ENCODE measurements at places on chromosomes 7 and 10.

GRCh38 chr10:70561070-70561469 is 41.5 kb downstream of the PRF1 start:
- peak; percentile 78 for DNase-seq

- no peak for DNase-seq
Observed at GRCh38 chr7:136138991-136139390, 161.8 kb upstream of the MTPN start.

GRCh38 chr7:143259765-143260164 is 3.5 kb upstream of the GSTK1 start:
- no peak for DNase-seq

- DNase-seq = no peak
Observed at GRCh38 chr10:121232494-121232893, 365.8 kb downstream of the FGFR2 start.

- no peak for DNase-seq
Observed at GRCh38 chr7:151451626-151452571, 12.0 kb upstream of the CRYGN start.

GRCh38 chr7:47266799-47267198 is 315.1 kb downstream of the TNS3 start:
- no peak for DNase-seq

- DNase-seq = peak; percentile 57
Observed at GRCh38 chr10:60942788-60943315, 1.1 kb downstream of the RHOBTB1 start.

DNA sequence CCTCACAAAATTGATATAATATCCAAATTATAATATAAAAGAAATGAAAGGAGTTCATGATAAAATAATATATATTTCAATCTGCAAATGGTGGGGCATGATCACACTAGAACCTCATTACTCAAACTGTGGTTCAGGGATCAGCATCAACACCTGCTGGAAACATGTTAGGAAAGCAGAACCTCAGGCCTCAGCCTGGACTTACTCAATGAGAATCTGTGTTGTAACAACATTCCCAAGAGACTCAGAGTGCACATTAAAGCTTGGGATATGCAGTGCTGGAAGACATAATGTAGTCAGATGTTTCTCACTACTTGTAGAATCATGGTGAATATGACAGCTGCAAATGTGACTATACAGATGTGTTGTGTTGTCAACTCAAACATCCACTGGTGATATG is 81.7 kb upstream of the ITPRID1 start:
- no peak for DNase-seq

DNA sequence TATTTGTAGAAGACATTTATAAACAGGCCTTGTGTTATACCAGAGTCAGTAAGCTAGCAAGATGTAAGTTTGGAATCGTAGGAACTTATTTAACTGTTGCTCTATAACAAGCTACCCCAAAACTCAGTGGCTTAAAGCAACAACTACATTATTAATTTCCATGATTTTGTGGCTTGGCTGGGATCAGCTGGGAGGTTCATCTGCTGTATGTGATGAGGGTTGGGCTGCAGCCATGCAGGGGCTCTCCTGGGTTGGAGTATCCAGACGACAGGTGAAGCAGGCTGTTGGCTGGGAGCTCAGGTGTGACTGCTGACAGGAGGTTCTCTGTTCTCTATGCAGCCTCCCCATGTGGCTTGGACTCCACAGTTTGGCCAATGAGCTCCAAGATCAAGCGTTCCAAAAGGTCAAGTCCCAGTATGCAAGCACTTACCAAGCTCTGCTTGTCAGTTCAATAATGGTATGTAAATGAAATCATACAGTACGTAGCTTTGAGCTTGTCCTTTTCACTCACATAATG is 52.4 kb downstream of the GPR26 start:
- DNase-seq = no peak

GRCh38 chr7:84821671-84822534 is 365.0 kb downstream of the SEMA3D start:
- no peak for DNase-seq

DNA sequence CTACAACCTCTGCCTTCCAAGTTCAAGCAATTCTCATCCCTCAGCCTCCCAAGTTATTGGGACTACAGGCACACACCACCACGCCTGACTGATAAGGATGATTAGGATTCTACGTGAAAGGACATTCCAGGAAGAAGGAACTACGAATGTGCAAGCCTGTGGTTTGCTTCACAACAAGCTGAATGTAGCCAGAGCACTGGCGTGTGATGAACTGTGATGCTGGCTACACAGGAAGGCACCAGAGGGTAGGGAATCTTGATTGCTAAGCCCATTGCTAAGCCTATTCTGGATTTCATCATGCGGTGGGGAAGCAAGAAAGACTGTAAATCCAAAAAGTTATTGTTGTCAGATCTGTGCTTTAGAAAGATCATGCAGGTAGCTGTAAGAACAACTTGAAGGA is 72.3 kb upstream of the SRRM3 start:
- DNase-seq = peak; percentile 3

GRCh38 chr10:36017137-36017536 is 375.0 kb upstream of the FZD8 start:
- DNase-seq = no peak

GRCh38 chr10:816958-817357 is 114.5 kb downstream of the LARP4B start:
- DNase-seq = no peak

- peak; percentile 74 for DNase-seq
Observed at GRCh38 chr10:103667356-103667755, 173.9 kb downstream of the NEURL1 start.

- DNase-seq = no peak
Observed at GRCh38 chr10:67622984-67623383, 73.0 kb downstream of the CTNNA3 start.

DNA sequence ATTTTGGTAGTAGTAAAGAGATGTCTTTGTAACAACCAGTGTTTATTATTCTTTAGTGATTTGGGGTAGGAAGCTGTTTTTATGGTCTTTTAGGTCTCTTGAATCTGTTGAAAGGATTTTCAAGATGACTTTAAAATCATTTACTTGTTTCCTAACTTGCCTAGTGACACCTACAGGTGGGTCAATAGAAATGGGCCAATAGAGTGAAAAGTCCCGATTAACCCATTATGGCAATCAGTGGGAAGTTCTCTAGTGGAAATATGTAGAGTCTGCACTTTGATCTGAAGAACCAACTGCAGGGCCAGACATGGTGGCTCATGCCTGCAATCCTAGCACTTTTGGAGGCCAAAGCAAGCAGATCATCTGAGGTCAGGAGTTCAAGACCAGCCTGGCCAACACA is 374.7 kb upstream of the BMPER start:
- DNase-seq = no peak

DNA sequence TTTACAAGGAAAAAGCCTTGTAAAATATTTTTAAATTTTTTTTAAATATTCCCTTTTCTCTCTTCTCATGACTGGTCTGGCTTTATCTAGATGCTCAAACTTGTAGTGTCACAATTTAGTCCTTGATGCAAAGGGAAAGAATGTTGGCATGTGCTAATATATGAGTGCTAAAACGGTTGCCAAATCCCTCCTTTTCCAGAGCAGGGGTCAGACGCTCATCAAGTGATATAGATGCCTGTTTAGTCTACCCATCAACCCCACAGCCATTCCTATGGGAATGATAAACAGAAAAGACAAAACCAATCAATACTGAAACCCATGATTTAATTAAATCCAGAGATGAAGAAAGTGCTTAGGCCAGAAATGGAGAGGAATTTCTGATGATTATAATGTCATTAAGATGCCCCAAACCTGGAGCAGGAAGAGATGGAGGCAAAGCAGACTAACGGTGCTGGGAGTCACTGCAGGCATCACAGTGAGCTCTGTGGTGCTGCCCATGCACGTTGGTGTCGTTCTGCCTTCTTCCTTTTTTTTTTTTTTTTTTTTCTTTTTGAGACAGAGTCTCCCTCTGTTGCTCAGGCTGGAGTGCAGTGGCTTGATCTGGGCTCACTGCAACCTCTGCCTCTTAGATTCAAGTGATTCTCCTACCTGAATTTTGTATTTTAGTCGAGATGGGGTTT is 210.1 kb upstream of the STK17A start:
- DNase-seq = no peak

GRCh38 chr10:1492641-1493040 is 244.7 kb downstream of the ADARB2 start:
- DNase-seq = no peak

GRCh38 chr10:35379226-35380137 is 43.2 kb downstream of the CCNY start:
- no peak for DNase-seq

DNA sequence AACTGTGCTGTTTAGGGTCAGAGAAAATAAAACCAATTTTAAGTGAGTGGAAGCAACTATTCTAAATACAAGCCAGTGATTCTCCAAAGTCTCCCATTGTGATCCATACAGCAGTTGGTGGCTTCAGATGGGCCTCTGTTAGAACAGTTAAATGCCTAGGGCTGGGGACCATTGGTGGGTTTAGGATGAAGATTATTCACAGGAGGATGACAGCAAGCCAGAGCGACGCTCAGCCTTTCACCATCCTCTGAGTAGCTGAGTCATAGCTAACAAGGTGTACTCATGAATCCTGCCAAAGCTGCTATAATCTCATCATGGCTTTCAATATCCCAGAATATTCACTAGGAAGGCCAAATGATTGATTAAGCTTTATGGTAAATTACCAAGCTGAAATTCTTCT is 39.6 kb downstream of the STARD3NL start:
- DNase-seq = no peak

- no peak for DNase-seq
Observed at GRCh38 chr10:125479059-125479458, 203.9 kb downstream of the TEX36 start.

GRCh38 chr10:130425881-130426435 is 289.8 kb downstream of the GLRX3 start:
- no peak for DNase-seq

- DNase-seq = no peak
Observed at GRCh38 chr7:45048748-45049147, 40.0 kb downstream of the NACAD start.

DNA sequence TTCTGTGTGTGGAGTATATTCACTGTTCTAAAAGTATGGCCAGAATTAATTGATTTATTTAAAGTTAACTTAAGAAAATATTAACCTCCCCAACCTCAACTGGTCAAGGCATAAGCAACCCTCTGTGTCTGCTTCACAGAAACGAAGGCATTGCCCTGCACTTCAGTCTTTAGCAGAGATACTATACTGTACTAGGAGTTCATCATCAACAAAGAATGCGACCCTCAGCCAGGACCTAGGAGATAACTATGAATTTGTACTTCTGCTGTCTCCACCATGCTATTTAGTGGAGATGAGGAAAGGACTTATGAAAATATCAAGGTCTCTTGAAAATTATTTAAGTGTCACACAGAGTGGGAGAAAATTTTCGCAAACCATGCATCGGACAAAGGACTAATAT is 35.7 kb upstream of the SEMA3D start:
- no peak for DNase-seq

GRCh38 chr10:112353046-112353445 is 20.9 kb upstream of the ACSL5 start:
- DNase-seq = no peak

DNA sequence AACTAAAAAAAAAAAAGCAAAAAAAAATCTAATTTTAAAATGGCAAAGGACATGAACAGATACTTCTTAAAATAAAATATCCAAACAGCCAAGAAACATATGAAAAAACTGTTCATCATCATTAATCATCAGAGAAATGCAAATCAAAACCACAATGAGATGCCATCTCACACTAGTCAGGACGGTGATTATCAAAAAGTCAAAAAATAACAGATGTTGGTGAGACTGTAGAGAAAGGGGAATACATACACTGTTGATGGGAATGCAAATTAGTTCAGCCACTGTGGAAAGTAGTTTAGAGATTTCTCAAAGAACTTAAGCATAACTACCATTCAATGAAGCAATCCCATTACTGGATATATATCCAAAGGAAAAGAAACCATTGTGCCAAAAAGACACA is 30.2 kb downstream of the COBL start:
- no peak for DNase-seq

GRCh38 chr7:110633313-110633712 is 457.6 kb upstream of the LRRN3 start:
- no peak for DNase-seq

- DNase-seq = no peak
Observed at GRCh38 chr10:52318822-52319464, 4.9 kb downstream of the DKK1 start.

- no peak for DNase-seq
Observed at GRCh38 chr10:9834434-9834833, 1183.2 kb upstream of the CELF2 start.

All from inflammatory macrophage treated with lipopolysaccharide for 1 hour (primary cell).